Eye (tissue), 1 donor: ENCODE measurements at places on chromosomes 6 and 20.

- no peak for DNase-seq
These were observed 31.6 kb downstream of the GSTA2 start for GRCh38 chr6:52731719-52732118.

DNA sequence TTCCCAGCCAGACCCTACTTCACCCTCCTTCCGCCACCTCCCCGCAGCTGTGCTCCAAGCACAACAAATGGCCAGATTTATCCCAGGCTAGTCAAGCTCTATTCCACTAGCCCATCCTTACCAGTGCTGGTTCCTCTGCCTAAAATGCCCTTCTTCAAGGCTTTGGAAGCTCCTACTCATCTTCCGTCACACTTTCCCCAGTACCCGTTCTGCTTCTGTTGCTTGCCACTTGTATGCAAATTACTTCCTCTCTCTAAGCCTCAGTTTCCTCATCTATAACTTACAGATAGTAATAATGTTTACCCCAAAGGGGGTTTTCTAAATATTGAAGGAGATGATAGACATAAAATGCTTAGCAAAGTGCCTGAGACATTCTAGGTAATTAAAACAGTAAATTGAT is 193.1 kb downstream of the MAFB start:
- no peak for DNase-seq

DNA sequence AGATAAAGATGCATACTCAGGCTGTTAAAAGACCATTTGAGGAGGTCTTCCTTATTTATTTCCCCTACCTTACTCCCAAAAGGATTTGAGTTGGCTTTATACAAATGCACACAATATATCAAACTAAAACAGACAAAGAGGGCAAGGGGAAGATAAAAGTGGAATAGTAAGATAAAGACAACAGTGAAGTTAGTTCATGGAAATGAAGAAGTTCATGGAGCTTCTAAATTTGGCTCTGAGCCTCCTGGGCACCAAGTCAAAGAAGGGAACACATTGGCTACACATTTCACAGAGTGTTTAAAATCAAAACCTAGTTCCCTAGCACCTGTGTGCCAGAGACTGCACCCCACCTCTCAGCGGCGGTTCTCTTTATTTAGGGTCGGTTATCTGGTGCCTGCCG is 25.8 kb upstream of the ARMC2 start:
- DNase-seq, result no peak

DNA sequence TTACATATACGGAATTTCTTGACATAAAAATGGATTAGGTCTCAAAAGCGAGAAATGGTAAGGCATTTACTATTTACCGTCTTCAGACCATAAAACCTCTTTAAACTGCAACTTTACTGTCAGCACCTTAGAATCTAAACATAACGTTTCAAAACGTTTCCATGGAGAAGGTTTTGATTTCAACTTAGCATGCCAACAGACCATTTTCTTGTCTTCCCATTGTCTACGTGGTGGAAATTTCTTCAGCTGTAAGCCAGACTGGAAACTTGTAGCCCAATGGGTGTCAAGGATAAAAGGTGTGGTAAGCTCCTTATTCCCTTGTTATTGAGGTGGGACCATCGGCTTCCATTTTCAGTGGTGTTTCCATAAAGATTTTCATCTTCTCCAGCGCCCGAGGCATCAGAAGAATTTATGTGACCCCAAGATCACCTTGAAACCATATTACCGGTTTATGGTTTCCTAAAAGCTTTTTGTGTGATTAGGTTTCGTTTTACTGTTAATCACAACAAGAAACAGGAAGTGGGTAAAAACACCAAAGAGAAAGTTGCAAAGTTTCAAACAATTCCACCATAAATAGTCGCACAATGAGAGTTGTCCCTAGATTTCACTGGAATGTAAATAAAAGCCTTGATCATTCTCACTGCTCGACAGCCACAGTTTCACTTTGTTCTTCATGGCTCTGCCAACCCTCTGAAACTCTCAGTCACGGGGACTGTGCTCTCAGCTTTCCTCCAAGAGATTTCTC is 63.0 kb upstream of the CD2AP start:
- peak; percentile 4 for DNase-seq

DNA sequence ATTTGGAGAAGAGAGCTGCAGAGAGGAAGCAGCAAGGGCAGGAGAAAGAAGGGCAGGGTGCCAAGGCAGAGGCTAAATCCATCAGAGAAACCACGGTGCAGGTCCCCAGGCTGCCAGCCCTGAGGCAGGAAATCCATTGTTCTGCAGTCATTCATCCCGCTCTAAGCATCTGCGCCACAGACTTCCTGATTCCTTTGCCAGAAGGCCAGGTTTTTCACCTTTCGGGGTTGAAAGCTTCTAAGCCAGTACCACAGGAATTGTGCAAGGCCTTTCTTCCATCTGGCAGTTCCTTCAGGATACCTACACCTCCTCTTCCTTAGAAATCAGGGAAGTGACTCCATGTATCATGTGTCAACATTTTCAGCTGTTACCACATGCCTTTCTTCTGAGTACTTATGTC is 45.6 kb downstream of the ADGRF5 start:
- DNase-seq, result peak; percentile 6

GRCh38 chr6:138590796-138591709 is 91.8 kb upstream of the NHSL1 start:
- peak; percentile 94 for DNase-seq

- no peak for DNase-seq
These were observed 127.4 kb downstream of the ADGRG6 start for GRCh38 chr6:142429195-142429594.

DNA sequence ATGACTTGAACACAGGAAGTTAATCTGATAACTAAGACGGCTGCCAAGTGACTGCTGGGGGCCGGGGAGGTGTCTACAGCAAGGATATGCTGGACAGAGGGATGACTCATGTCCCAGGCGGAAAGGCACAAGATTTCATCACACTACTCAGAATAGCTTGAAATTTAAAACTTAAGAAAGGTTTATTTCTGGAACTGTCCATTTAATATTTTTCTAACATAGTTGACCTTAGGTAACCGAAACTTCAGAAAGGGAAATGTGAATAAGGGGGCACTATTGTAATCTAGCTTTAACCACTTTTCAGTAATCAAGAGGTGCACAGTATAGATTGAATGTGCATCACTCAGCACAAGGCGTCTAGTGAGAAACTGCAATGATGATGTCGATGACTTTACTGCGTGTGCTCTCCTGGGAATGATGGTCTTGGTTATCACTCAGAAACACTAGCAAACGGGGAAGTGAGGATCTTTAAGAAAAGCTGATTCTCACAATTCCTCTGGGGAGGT is 171.5 kb downstream of the QKI start:
- DNase-seq, result no peak

DNA sequence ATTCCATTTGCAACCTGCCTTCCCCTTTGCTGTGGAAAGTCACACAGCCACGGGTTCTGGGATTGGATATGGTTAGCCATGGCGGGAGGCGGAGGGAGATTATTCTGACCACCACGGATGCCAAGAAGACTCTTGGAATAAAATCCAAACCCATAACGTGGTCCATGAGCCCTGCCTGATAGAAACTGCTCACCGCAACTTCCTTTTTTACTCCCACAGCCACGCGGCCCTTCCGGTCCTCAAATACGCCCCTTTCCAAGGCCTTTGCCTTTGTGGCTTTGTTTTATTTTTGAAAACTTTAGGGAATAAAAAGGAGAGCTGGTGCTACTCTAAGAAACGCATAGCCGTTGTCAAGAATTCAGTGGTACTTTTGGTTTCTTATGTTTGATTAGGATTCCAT is 602.5 kb upstream of the CDH4 start:
- no peak for DNase-seq

DNA sequence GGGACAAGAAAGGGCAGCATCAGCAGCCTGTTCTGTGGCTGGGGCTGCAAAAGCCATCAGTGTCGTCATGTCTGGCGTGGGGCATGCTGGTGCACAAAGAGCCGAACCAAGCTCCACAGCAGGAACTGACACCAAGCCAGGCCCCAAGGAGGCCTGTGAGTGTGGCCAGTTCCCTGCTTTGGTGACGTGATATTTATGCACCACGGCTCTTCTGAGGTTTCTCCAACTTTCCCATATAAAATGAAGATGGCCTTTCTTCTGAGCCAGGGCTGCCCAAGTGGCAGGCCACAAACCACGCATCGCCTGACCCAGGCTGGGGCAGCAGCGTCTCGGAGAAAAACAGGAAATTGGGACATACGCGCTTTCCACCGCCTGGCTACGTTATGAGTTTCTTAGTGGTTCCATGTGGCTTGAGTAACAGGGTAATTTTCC is 109.9 kb downstream of the RIN2 start:
- DNase-seq, result no peak
